Cardiac ventricle fibroblast (primary cell): ENCODE measurements at places on chromosomes 4 and X. TPM values are rescaled to one million over a fixed set of nuclear protein-coding genes. Genes with fewer than 3 reads are reported as not detected.

Gene EXOC1L
- not detected in 2 replicates for total RNA-seq

Gene PWWP3B
- total RNA-seq: 0.73 and 0.94 TPM in 2 replicates

Gene GLUD2
- total RNA-seq: 7.3 and 8.2 TPM in 2 replicates

Gene SMAD1
- 26.1 and 28.1 TPM in 2 replicates for total RNA-seq

Gene PITX2
- not detected in 2 replicates for total RNA-seq

Gene EDNRA
- 5.1 and 6.6 TPM in 2 replicates for total RNA-seq

Gene NAT8L
- 0.39 and 1.6 TPM in 2 replicates for total RNA-seq

Gene AFM
- total RNA-seq: not detected in 2 replicates

Gene RHOXF2B
- not detected in 2 replicates for total RNA-seq

Gene GPM6B
- 14.8 and 23.0 TPM in 2 replicates for total RNA-seq

Gene GRID2
- not detected in 2 replicates for total RNA-seq

Gene PGAM4
- total RNA-seq: not detected in 2 replicates

Gene CD38
- total RNA-seq: 0.12 and 0.15 TPM in 2 replicates

Gene GABRQ
- not detected in 2 replicates for total RNA-seq

Gene FAM53A
- total RNA-seq: 2.9 and 6.1 TPM in 2 replicates

Gene TRIM61
- total RNA-seq: 1.6 and 2.7 TPM in 2 replicates

Gene ANXA10
- total RNA-seq: 1.5 and 2.7 TPM in 2 replicates

Gene FBXL5
- 47.9 and 56.5 TPM in 2 replicates for total RNA-seq

Gene GPC3
- 2.8 and 3.9 TPM in 2 replicates for total RNA-seq

Gene ZNF711
- 0.24 and 0.31 TPM in 2 replicates for total RNA-seq

Gene TNIP3
- total RNA-seq: 0.44 TPM in 2 replicates

Gene MAGEE2
- total RNA-seq: not detected in 2 replicates

Gene PTPN13
- 11.2 and 14.3 TPM in 2 replicates for total RNA-seq
